Stimulated activated CD8-positive, alpha-beta memory T cell treated with anti-CD3 and anti-CD28 coated beads, Interleukin-7, amount 100 ng/mL, for 48 hours (primary cell): ENCODE measurements at places on chromosomes 3 and 15.

DNA sequence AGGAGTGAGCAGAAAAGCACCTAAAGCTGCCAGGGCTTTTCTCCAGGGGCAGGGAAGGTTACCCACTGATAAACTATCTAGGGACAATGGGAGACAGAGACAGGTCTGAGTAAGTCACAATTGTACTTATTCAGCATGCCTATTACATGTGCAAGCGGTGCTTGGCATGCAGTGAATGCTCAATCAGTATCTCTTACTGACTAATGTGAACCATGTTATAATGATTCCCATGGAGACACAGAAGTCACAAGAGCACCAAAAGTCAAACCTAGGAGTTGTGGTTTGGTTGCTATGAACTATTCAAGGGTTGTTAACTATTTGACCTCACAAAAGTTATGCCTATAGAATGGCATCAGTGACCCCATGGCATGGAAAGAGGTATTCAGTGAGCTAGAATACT, 50.0 kb upstream of the RASGRP1 start:
- DNase-seq = no peak

- DNase-seq = no peak
Observed at GRCh38 chr3:16743276-16743675, 138.1 kb upstream of the DAZL start.

DNA sequence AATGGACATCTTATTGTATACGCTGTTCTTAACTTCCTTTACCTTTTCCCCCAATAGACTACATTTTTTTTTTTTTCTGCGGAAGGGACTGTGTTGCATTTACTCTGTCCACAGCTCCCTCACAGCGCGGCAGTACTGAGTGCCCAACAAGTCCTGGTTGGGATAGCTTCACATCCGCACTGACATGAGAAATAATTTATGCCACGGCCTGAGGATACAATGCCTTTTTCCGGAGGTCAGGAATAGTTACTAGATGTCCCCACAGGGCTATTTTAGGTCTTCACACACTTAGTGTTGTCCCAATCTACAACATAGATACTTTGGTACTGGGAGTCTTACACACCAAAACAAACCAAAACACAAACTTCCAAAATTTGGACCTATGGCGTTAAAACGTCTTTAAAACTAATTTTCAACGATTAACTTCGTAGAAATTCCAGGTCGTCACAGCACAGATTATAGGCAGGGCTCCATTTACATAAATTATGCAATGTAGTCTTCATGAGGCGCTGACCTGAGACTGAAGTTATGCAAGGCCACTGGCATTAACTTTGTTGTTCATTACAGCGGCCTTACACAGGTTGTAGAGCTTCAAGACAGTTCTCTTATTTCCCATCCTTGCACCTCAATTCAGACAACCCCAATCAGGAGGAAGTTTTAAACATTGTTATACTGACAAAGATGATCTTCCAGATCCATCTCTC, 989 bp upstream of the PPIB start:
- no peak for DNase-seq

- DNase-seq = no peak
Observed at GRCh38 chr3:157868946-157869345, 237.3 kb downstream of the SHOX2 start.

- DNase-seq = no peak
Observed at GRCh38 chr3:46184469-46184868, 23.6 kb downstream of the CCR1 start.

DNA sequence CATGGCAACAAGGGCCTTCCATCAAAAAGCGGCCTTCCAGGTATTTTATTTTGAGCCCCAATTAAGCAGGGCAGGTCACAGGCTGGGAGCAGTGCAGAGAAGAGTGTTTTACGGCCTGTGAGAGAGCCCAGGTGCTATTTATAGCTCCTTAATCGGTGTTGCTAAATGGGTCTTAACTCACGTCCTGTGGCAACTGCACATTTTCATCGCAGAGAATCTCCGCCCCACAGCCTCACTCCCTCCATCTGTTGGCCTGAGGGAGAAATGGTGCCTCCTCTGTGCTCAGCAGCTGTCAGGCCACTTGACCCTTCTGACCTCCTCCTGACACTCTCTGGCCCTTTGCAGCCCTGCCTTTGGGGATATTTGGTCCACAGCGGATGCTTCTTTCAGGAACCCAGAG, 58.6 kb downstream of the SPSB4 start:
- no peak for DNase-seq

DNA sequence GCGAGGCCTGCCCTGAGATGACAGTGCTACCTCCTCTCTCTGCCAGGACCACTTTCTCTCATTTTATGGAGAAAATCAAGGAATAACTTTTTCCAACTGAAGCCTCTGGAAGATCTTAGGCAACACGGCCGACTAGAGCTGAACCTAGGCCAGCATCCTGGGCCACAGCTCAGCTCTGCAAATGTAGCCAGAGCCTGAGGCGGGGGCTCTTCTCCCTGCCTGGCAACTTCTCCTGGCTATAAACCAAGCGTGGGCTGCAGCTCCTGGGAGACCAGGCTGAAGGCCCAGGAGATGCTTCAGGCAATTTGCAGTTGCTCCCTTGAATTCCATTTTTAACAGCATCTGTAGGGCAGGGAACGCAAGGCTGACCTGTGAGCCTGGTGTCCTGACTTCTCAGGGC, 74.9 kb downstream of the CEMIP start:
- DNase-seq = no peak

GRCh38 chr3:26252001-26252400, 370.6 kb upstream of the LRRC3B start:
- DNase-seq = no peak

DNA sequence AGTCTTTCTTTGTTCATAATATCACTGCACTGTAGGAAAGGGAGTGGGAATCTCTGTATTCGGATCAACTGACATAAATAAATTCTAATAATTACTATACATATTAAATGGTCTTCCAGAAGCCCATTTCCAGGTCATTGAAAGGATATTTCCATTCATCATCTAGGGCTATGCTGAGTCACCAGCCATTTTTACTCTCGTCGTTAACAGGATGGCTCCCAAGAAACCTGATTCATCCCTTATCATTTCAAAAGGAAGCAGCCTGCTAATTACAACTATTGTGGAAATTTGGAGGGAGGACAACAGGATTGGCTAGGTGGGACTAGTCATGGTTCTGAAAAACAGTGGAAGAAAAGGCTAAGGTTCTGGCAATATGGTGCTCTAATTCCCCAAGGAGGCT, 13.6 kb downstream of the GMNC start:
- no peak for DNase-seq

DNA sequence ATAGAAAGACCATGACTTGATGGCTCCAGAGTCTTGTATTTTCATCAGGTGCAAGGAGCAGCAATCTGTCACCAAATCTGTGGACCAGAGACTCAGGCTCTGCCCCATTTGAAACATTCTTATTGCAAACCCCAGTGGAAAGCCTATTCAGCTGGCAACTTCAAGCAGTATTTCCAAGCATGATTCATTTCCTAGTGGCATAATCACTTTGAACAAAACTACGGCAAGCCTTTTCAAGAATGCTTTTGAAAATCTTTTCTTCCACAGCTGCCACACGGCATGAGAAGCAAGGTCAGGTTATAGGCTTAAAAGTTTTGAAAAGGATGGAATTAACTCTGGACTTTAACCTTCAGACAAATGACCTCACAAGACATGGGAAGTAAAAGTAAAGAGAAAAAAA, 122.0 kb upstream of the BFSP2 start:
- no peak for DNase-seq

- DNase-seq = no peak
Observed at GRCh38 chr3:122055215-122055614, at the start of gene CD86. Gene CD86 (plus strand): TSS chr3:122055362. CDS start chr3:122055490, 128 bp downstream.
